ENCODE measurements at places on chromosomes 5 and 9.

- no peak for DNase-seq
Observed at GRCh38 chr9:135491764-135492163, 8.7 kb upstream of the MRPS2 start.

DNA sequence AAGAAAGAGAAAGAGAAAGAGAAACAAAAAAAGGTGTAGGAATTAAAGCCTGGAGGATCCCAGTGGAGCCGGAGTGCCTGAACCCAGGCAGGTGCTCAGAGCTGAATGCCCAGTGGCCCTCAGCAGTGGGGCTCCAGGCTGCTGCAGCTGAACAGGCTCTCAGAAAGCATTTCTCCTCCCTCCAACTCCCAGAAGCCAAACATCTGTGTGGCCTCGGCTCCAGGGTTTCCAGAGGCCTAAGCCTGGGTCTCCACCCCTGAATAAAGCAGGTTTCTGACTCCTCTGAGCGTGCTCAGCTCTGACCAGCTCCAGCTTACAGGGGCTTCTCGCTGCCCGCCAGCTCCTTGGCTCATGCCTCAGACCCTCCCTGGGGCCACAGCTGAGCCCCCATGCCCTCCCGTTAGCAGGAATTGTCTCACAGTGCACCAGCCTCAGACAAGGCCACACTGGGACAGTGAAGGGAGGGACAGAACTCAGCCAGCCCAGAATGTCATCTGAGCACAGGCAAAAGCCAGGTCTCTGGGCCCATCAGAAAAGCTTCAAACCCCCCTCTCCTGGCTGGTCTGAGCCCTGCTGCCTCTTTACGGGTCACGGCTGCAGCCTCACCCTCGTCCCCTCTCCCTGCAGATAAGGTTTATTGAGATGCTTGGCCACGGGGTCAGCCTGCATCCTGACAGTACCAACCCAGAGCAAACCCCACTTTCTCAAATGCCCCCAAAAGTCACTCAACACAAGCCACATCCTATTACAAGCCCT, 114.4 kb upstream of the PPP1R26 start:
- no peak for DNase-seq

GRCh38 chr9:70510157-70510770, 95.8 kb upstream of the KLF9 start:
- DNase-seq, result no peak

DNA sequence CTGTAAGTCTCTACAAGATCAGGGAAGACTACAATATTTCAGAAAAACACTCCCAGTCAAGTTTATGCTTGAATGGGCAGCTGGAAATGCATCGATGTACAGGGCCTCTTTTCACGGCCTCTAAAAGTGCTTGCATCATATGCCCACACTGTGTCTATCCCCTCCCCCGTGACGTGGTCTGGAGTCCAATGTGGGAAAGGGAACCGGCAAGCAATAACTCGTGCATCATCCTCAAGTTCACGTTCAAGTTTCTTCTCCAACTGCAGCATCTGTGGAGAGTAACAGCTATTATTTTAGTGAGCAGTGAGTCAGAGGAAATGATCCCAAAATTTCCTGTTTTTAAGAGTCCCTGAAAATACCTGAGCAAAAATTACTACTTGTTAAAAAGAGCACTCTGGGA, 22.3 kb downstream of the ATPSCKMT start:
- no peak for DNase-seq

DNA sequence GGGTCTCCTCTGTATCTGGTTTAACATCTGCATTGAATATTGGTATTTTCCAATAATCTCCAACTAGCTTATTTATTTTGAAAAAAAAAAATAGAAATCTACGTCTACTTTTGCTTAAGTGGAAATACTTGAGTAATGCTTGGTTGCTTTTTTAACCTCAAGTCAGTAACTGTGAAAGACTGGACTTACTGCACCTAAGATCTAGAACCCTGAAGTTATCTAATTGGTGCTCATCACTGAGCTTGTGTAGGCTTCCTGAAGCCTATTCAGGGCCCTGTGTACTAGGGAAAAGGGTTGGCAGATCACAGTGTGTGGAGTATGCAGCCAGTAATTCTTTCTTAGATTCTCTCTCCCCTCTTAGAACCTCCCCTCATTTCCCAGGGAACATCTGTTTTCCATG, 16.2 kb downstream of the SLC1A1 start:
- DNase-seq, result no peak

- DNase-seq, result peak; percentile 60
Observed at GRCh38 chr5:108345541-108346171, 36.2 kb downstream of the FBXL17 start.

Data from kidney glomerular epithelial cell (primary cell).